ENCODE measurements at places on chromosomes 2 and 18. TPM values are rescaled to one million over a fixed set of nuclear protein-coding genes. Genes with fewer than 3 reads are reported as not detected.

The CYP1B1 gene
- total RNA-seq, result 1.2 TPM

The PTPRM gene
- total RNA-seq, result 51.8 TPM

The IL36G gene
- 0.24 TPM for total RNA-seq

The PSMA8 gene
- not detected for total RNA-seq

The KIAA2012 gene
- total RNA-seq, result not detected

The RANBP2 gene
- total RNA-seq, result 51.6 TPM

The ZAP70 gene
- total RNA-seq, result 2.0 TPM

The DPP4 gene
- 3.1 TPM for total RNA-seq

The GALNT5 gene
- total RNA-seq, result 10.6 TPM

DNA sequence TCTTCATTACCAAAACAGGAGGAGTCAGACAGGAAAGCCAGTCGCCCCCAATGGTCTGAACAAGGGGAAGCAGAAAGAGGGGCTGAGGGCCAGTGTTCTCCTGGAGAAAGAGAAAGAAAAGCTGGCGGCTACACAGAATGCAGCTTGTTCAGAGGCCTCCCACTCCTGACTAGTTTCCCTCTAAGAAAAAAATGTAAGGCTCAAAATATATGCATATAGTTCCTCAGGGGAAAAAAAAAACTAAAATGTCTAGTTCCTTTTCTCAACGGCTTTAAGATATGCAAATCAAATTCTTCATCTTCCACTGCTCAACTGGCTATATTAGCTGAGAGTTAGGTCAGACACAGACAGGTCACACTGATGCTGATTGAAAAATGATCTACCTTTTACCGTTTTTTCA is 18.6 kb downstream of the MBOAT2 start:
- no peak for DNase-seq

DNA sequence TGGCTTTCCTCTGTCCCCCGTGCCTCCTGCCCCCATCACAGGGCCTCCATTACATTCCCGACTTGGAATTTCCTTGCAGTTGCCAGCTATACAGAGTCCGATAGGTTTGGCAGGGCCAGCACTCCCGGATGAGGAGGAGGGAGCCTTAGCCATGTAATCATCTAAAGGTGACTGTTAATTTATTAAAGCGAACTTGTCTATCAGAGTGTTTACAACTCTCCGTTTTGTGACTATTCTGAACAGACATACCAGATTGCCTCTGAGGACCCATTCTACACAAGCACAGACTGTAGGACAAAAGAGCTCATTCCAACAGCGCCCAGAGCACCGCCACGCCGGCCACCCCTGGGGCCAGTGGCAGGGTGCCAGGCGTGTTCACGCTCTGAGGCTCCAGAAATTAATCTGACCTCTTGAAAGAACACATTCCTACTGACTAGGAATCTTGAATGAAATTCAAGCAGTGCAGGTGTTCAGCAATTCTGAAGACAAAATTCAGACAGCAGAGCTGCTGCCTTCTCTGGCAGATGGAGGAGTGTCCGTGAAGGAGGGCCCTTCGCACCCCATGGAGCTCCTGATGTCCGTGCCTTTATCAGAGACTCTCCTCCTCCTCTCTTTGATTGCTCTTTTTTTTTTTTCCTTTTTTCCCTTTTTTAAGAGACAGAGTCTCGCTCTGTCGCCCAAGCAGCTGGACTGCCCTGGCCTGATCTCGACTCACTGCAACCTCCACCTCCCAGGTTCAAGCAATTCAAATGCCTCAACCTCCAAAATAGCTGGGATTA is 58.1 kb upstream of the RALBP1 start:
- peak; percentile 50 for DNase-seq

- DNase-seq, result peak; percentile 99
These were observed 35.3 kb downstream of the RAB31 start for GRCh38 chr18:9743200-9744016.

DNA sequence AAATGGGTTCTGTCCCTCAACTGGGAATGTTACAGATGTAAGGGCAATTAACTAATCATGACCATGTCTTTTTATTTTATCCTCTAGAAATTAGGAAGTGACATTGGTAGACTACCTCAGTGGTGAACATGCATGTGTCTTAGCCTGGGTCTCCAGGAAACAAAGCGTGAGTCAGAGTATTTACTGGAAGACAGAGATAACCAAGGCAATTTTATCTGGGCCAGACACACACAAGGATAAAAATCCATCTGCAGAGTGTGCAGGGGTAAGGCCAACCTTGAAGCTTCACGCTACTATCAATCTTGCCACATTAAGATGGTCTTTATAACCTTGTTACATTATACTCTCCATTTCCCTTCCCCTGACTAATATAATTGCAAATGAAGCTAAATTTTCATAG is 487.5 kb downstream of the SUCLG1 start:
- no peak for DNase-seq

DNA sequence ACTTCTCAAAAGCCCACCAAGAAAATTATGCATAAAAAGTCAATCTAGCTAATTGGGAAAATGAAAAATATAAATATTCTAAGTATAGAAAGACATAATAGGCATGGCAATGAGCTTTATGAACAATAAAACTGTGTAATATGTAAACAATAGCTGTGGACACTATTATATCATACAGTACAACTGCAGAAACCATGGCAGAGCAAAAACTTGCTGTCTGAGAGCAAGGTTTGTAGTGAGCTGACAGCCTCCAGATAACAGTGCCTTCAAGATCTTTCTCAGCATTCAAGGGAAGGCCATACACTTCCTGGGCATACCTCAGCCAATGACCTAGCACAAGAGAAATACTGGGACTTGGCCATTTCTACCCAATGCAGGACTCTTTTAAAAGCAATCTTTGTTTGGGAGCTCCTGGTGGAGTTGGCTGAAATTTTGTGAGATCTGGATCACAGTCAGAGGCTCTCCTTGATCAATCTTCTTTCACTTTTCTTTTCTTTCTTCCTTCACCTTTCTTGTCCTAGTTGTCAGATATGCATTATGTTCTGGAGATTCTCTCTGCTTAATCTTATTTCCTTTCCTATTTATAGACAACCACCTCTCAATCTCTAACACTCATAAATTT is 427.2 kb upstream of the UBE2E3 start:
- no peak for DNase-seq

DNA sequence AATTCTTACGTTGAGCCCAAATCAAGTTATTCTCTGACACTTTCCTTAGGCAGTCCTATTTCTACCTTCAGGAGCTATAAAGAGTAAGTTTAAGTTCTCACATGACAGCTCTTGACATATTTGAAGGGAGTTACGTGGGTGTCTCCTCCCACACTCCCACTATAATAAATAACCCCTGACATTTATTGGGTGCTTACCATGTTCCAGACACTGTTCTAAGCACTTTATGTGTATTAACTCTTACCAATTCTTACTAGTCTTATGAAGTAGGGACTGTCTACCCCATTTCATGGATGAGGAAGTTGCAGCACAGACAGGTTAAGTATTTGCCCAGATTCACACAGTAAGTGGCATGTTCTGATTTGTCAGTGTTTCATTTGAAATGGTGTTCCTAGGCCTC is 17.9 kb downstream of the PLCL1 start:
- no peak for DNase-seq

GRCh38 chr2:161578998-161579397 is 45.2 kb upstream of the SLC4A10 start:
- DNase-seq, result no peak

GRCh38 chr18:8029061-8029460 is 461.9 kb downstream of the PTPRM start:
- DNase-seq, result no peak

DNA sequence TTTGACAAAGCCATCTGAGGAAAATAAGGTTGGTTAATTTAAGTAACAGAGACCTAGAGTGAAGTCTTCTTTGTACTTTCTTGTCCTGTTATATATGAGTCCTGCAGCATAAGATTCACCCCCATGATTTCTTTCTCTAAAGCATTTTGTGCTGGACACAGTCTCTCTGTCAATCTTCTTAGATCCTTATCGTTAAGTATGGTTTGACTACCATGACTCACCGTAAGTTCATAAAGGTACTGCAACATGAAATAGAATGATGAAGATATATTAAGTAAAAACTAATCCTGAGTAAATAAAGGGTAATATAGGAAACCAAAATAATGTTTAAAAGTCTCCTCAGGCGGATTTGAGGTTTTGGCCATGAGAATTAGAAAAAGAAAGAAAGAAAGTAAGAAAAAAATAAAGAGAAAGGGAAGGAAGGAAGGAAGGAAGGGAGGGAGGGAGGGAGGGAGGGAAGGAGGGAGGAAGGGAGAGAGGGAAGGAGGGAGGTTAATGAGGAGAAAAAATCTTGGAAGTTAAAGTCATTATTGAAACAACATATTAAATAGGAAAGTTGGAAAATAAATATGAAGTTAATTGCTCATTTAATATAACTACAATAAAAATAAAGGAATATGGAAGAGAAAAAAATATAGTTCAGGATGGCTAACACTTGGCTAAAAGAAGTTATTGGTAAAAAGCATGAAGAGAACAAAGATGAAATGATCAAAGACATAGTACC is 980.3 kb upstream of the CDH2 start:
- DNase-seq, result peak; percentile 56

- DNase-seq, result no peak
These were observed 40.9 kb upstream of the RGPD4 start for GRCh38 chr2:107785756-107786155.

DNA sequence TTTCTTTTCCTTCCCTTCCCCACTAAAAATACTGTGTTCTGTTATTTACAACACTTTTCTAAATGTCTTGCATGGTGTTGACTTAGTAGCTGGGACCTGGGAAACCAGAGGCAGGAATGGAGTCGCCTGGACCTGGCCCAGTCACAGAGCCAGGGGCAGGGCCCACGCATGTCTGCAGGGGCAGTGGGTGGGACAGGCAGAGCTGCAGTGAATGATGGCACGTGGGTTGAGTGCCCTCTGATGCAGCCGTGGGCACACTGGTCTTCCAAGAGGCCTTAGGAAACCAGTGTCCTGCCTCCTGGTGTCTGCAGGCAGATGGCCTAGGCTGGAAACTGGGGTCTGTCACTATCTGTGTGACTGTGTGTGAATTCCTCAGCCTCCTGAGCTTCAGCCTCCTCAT is 46.8 kb downstream of the ARHGEF4 start:
- DNase-seq, result no peak

GRCh38 chr2:102278720-102279390 is 32.5 kb upstream of the IL1RL1 start:
- DNase-seq, result no peak

DNA sequence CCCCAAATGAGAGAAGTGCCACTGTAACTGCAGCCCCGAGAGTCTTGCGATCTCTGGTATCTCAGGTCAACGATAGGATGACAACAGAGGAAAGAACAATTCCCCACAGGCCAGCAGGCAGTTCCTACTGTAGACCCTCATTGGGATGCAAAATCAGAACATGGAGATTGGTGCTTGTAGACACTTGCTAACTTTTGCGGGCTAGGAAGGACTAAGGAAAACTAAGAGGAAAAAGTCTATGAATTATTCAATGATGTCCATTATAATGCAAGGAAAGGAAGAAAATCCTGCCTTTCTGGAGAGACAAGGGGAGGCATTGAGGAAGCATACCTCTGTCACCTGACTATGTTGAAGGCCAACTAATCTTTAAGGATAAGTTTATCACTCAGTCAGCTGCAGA is 51.9 kb upstream of the CWC22 start:
- no peak for DNase-seq

DNA sequence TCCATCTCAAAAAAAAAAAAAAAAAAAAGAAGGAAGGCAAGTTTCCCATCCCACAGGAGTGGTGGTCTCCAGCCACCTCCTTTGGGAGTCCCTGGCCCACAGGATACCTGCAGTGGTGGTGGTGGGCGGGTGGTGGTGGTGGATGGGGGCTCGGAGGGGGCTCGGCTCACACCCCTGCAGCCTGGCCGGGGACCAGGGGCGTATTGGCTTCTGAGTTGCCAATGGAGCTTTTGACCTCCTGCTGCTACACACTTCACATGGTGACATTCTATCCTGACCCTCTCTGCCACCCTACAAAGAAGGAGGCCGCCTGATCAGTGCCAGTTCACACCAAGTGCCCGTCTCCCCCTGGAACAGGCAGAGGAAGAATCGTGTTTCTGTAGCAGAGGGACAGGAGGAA is 119.6 kb downstream of the NFATC1 start:
- DNase-seq, result no peak

GRCh38 chr2:8870441-8870840 is 33.0 kb upstream of the KIDINS220 start:
- DNase-seq, result no peak
